CD4-positive, alpha-beta T cell (primary cell): ENCODE measurements at places on chromosomes 5 and 9.

DNA sequence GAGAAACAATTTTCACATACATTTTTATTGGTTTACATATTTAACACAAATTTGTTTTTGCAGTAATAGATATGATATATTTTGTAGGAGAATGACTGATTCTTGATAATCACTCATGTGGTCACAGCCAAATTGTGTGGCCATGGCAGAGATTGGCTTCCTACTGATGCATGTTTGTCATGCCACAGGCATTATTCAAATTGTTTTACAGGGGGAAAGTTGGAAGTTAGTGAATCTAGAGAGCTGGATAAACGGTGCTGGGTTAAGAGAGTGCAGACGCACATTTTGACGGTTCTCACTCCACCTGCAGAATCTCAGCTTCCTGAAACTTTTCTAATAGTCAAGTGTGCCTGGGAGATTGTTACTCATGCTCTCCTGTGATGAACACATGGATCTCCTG, 91.1 kb upstream of the FBN2 start:
- no peak for DNase-seq

- DNase-seq = no peak
Measured at GRCh38 chr9:123348317-123348992, 7.5 kb upstream of the CRB2 start.

GRCh38 chr5:154236011-154236410, 45.5 kb downstream of the GALNT10 start:
- DNase-seq = no peak

GRCh38 chr5:53038196-53038847, 49.2 kb downstream of the ITGA2 start:
- no peak for DNase-seq

- no peak for DNase-seq
Measured at GRCh38 chr9:130698514-130698913, 4.9 kb downstream of the EXOSC2 start.

GRCh38 chr9:79256691-79257213, 315.0 kb upstream of the TLE4 start:
- no peak for DNase-seq

GRCh38 chr9:128218518-128219389, 15.6 kb downstream of the DNM1 start:
- DNase-seq = peak; percentile 83

DNA sequence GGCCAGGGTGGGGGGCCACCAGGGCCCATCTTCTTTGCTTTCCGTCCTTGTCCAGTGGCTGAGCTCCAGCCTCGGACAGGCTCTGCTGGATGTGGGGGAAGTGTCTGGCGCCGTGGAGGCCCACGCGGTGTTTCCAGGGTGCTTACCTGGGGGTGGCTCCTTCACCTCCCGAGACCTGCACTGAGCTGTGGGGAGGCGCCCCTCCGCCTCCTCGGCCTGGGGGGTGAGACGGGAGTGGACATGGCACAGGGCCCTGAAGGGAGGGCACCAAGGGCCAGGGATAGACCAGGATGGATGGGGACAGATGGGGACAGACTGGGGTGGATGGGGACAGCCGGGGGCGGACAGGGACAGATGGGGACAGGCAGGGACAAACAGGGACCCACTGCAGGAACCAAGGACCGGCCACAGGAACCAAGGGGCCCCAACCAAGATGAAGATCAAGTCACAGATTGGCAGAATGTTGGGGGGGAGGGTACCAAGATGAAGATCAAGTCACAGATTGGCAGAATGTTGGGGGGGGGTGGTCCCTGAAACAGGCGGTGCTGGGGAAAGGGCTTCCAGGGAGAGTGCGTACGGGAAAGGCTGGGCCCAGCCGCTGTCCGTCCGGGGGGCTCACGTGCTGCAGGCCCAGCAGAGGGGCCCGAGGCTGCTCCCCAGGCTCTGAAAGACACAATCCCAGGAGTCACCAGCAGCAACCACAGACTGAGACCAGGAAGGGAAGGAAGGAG, 13.3 kb upstream of the QSOX2 start:
- DNase-seq = no peak

- DNase-seq = no peak
Measured at GRCh38 chr9:129748249-129748648, 4.6 kb downstream of the PTGES start.

DNA sequence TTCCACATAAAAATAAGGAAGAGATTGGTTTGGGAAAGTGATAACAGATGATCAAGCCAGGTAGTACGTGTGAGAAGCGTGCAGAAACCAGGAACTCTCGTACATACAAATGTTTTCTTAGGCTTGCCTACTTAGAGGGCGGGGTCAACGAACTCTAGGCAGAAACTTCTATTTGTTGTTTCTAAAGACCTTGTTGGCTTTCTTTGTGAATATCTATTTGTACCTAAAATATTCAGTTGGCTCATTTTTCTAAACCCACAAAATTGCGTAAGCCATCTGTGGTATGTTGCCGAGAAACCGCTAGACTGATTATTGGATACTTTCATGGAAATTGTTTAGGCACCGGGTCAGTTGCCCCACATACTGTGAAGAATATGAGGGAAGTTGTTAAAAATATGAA, 458.5 kb downstream of the MAT2B start:
- no peak for DNase-seq

DNA sequence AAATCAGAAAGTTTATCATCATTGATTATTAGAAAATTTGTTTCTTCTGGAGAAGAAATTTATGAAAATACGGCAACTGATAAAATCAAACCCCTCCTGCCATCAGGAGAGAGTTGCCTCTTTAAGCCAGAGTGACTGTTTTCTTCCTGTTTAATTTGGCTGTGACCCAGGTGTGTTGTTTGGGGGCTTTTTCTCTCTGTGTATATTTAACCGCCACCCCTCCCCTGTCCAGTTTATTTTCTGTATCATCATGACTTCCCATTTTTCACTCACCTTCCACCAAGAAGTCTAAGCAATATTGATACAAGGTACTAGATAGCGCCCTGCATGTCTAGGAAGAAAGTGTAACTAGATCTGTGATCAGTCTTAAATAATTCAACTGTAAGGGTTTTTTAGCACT, 50.1 kb downstream of the FAM78A start:
- DNase-seq = no peak
